ENCODE measurements at places on chromosomes 11 and 22.

- DNase-seq = no peak
These were observed 102.9 kb upstream of the FGF3 start for GRCh38 chr11:69922015-69922595.

DNA sequence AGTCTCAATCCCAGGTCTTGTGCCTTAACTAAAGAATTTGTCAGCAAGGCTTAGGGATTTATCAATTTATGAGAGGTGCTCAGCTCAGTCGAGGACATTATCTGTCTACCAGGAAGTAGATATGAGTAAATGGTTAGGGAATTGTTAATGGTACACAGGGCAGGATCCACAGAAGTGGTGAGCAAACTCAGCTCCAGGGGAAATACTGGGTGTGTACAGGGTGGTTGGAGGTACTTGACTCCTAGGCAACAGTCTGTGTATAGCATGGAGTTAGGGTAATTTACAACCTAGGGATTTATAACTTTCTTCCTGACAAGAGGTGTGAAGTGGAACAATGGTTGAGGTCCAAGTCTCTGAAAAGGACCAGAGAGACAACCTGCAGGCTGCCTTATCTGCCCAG is 123.4 kb upstream of the OR9Q1 start:
- DNase-seq = no peak

GRCh38 chr11:57566005-57566904 is 1.2 kb downstream of the UBE2L6 start:
- DNase-seq = no peak

- no peak for DNase-seq
These were observed 614 bp downstream of the NR1H3 start for GRCh38 chr11:47258317-47258902.

DNA sequence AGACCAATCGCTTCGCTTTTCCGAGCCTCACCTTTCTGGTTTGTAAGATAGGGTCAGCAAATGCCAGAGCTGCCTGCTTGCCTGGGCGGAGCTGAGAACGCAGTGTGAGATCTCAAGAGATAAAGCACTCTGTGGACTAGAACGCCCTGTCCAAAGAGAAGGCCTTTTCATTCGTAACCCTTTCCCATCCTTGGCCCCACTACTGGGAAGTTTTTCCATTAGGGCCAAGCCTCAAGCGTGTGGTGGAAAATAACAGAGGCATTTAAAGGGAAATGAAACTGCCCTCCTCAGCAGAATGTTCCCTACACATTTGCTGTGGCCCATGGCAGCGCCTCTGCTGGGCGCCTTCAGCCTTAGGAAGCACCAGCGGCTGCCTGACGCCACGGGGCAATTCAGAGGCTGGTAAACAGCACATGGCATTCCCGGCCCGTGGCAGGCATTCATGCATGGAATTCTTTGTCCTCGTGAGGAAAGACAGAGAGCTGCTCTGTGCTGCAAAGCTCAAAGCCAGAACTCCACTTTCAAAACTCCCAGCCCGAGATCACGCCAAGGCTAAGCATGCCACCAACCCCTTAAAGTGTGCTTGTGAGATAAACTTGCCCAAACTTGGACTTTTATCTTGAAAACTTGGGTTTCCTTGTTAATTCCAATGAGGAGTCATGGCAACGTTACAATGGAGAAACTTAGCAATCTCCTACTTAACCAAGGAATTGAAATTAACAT is 38.1 kb downstream of the AHNAK start:
- no peak for DNase-seq
